ENCODE measurements at places on chromosomes 5 and 9. TPM values are rescaled to one million over a fixed set of nuclear protein-coding genes. Genes with fewer than 3 reads are reported as not detected.

Gene CNTFR
- not detected for polyA plus RNA-seq

DNA sequence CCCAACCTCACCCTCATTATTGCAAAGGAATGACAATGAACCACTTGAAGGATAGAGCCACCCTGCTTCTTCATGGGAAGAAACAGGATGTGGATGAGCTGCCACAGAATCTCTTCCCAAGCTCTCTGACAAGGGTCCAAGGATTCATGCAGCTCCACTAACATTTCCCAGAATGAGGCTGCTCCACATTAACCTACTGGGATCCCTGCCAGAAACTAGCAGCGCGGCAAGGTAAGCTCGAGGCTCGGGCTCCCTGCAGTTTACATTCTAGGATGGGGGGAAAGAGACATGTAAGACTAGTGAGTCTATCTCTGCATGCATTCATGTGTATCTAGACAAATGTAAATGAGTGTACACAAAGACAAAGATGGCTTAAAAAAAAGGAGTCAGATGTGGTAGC lies 12.1 kb downstream of the DCAF12 start:
- no peak for DNase-seq

Gene SPRY4
- 12.0 TPM for polyA plus RNA-seq

GRCh38 chr5:38780945-38781344 lies 64.9 kb upstream of the OSMR start:
- peak; percentile 29 for DNase-seq

Gene FOXD4L4
- polyA plus RNA-seq = 0.02 TPM

- peak; percentile 83 for DNase-seq
These were observed at the start of gene PTGR1 for GRCh38 chr9:111599092-111599954. TSS of gene PTGR1 (minus strand) at chr9:111599647. CDS start at chr9:111597422, 2,225 bp downstream.

- DNase-seq = peak; percentile 39
These were observed 97.1 kb downstream of the GOLPH3 start for GRCh38 chr5:32076699-32077695.
